ENCODE measurements at places on chromosomes 13 and 19. TPM values are rescaled to one million over a fixed set of nuclear protein-coding genes. Genes with fewer than 3 reads are reported as not detected.

PTH2 gene
- total RNA-seq, result not detected

MYH14 gene
- not detected for total RNA-seq

METTL21C gene
- total RNA-seq, result not detected

FFAR3 gene
- total RNA-seq, result not detected

MAB21L1 gene
- total RNA-seq, result not detected

AMER2 gene
- not detected for total RNA-seq

TMEM147 gene
- total RNA-seq, result 43.6 TPM

DNA sequence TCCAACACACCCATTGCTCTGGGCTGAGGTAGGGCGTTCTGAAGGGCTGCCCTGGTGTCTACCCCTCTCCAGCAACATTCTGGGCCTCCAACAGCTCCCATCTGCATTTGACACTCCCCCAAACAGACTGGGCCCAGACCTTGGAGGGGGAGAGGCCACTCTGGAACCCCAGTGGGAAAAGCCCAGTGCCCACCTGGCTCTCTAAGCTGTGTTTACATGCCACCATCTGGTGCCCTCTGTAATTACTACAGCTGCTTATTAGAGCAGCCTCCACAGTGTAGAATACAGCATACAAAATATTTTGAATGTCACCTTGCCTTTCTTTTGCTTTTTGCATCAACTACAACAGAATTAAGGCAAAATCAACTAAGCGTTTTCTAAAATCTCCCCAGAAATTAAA lies 35.8 kb upstream of the TM9SF2 start:
- no peak for DNase-seq

DNA sequence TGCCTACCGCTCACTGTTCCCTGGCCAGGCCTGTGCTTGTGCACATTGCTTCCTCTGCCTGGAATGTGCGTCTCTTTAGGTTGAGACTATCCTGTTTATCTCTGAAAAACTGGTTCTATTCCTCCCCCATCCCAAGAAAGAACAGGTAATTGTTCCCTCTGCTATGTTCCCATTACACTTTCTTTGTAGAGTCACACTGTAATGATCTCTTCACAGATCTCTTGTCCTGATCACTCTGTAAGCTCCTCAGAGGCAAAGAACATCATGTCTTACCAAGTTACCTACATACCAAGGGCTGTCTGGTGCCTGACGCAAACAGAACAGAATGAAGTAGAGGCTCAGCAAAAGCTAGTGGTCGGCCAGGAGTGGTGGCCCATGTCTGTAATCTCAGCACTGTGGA lies 40.3 kb downstream of the SPRYD7 start:
- no peak for DNase-seq

DNA sequence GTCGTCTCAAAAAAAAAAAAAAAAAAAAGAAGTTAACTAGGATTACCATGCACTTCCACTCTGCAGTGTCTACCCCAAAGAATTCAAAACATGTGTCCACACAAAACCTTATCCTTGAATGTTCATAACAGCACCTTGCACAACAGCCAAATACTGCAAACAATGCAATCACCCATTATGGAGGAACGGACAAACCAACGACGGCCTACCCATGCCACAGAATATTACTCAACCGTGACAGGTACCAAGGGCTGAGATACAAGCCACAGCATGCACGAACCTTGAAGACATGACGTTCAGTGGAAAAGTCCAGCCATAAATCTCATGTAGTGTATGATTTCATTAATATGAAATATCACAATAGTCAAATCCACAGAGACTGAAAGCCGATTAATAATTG lies 3.0 kb upstream of the SHISA7 start:
- no peak for DNase-seq

- DNase-seq, result no peak
Observed at GRCh38 chr13:76828316-76828741, 57.9 kb downstream of the KCTD12 start.

- DNase-seq, result no peak
Observed at GRCh38 chr13:31101472-31102170, 60.1 kb downstream of the HSPH1 start.

DNA sequence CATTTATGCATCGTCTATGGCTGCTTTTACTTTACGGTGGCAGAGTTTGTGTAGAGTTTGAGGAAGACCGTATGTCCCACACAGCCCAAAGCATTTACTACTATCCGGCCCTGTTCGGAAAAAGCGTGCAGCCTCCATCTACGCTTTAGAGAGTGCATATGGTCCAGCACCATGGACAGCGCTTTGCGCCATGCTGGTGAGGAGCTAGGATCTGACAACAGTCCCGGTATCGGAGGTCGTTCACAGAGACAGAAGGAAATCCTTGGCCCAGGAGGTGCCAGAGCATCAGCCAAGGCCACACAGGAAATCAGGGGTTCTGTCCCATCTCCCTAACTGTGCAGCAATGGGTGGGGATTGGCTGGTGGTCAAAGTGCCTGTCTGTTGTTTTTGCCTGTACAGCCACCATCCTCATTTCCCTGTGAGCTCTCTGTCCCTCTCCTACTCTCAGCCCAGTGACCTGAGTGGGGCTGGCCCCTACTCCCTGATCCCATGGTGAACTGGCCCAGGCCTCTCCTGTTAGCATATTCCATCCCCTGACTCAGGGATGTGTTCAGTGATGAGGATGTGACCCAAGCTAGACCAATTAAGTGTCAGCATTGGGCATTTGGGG lies 16.2 kb upstream of the PRODH2 start:
- DNase-seq, result peak; percentile 69

- no peak for DNase-seq
Observed at GRCh38 chr13:26021516-26021915, 30.3 kb downstream of the SHISA2 start.

DNA sequence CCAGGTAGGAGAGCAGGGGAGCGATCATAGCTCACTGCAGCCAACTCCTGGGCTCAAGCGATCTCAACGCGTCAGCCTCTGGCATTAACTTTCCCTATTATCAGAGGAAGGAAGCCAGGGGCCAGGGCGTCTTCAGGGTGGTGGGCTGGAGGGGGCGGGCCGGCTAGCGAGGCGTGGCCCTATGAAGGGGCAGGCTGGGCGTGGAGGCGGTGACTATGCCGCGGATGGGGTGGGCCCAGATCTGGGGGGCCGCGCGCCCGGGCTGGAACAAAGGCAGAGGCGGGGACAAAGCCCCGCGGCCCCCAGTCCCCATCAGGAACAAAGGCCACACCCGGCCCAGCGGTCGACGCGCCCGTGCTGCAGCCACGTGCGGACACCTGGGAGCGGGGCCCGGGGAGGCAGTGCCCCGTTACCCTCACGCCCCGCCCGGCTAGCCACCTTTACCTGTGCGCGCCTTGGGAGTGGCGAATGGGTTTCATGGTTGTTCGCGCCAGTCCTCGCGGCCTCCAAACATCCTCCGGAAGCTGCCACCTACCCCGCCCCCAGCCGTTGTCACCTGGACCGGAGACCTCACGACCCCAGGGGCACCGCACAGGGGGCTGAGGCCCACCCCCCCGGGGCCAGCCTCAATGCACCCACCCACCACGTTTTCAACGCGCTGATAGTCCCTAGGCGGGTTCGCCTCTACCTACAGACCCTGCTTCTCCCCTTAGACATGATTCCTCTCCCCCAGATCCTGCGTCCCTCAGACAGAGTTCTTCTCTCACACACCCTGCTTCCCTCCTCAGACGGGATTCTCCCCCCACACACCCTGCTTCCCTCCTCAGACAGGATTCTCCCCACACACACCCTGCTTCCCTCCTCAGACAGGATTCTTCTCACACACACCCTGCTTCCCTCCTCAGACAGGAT lies 5.4 kb upstream of the TRIM28 start:
- DNase-seq, result peak; percentile 68

DNA sequence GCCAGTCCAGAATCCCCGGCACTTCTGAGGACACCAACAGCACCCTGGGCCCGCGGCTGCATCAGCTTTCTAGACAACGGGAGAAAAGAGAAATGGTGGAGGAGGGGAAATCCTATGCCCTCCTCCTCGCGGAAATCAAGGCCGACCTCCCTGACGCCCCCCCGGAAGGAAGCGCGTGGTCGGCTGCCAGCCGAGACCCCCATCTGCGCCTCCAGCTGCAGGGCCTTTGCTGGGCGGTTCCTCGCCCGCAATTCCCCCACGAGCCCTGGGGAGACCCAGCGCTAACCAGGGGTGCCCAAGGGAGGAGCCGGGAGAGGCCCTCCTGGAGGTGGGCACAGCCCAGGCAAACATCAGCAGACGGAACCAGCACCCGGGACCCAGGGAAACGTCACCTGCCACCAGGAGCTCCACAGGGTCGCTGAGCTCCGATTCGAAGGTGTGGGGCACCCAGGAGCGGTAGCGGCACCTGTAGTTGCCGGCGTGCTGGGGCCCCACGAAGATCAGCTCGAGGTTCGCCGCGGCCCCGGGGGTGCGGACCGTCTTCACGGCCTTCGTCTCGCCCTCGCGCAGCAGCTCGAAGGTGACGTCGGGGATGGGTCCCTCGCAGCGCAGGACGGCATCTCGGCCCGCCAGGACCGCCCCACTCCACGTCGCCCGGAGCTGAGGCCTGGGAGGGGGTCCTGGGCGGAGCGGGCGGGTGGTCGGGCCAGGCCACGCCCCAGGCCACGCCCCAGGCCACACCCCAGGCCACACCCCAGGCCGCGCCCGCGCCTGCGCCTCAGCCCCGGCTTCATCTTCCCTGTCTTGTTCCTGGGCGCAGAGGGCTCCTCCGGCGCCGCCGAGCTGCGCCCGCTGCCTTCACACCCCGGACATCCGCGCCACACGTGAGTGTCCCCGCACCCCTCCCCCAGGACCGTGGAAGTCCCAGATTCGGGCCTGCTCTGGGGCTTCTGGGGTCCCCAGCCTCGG lies 6.0 kb downstream of the A1BG start:
- DNase-seq, result peak; percentile 83

- no peak for DNase-seq
Observed at GRCh38 chr13:58666331-58666730, 1034.8 kb downstream of the PCDH17 start.

GRCh38 chr13:99119656-99120055 lies 81.0 kb upstream of the UBAC2 start:
- DNase-seq, result no peak

GRCh38 chr19:16442386-16443276 lies 29.1 kb downstream of the EPS15L1 start:
- no peak for DNase-seq

DNA sequence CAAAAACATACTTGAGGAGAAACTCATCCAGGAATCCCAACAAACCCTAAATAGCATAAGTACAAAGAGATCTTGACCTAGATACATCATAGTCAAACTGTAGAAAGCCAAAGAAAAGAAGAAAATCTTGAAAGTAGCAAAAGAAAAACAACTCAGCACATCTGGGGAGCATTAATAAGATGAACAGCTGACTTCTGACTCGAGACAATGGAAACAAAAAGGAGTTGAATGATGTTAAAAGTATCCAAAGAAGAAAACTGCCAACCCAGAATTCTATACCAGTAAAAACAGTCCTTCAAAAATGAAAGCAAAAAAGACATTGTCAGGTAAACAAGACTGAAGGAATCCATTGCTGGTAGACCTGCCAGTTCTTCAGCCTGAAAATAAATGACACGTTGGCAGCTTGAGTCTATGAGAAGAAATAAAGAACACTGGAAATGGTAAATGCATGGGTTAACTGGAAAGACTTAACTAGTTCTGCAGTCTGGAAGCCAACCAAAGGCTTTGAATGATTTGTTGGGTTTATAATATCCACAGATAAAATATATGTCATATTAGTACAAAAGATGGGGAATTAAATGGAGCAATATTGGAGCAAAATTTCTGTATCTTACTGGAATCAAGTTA lies 46.8 kb downstream of the TSSK6 start:
- no peak for DNase-seq

DNA sequence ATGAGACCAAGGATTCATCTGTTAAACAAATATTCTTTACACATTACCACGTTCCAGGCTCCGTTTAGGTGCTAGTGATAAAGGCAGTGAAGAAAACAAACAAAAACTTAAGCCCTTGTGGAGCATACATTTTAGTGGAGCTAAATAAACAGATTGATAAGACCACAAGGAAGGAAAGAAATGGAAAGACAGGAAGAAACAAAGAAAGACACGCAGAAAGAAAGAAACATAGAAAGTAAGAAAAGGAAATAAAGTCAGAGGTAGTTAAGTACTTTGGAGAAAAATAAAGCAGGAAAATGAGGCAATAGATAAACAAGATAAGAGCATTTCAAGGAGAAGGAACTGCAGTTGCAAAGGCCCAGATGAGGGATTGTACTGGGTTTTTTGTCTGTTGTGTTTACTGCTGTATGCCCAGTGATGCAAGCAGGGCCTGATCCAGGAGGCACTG lies 998 bp downstream of the NFKBIB start:
- no peak for DNase-seq

DNA sequence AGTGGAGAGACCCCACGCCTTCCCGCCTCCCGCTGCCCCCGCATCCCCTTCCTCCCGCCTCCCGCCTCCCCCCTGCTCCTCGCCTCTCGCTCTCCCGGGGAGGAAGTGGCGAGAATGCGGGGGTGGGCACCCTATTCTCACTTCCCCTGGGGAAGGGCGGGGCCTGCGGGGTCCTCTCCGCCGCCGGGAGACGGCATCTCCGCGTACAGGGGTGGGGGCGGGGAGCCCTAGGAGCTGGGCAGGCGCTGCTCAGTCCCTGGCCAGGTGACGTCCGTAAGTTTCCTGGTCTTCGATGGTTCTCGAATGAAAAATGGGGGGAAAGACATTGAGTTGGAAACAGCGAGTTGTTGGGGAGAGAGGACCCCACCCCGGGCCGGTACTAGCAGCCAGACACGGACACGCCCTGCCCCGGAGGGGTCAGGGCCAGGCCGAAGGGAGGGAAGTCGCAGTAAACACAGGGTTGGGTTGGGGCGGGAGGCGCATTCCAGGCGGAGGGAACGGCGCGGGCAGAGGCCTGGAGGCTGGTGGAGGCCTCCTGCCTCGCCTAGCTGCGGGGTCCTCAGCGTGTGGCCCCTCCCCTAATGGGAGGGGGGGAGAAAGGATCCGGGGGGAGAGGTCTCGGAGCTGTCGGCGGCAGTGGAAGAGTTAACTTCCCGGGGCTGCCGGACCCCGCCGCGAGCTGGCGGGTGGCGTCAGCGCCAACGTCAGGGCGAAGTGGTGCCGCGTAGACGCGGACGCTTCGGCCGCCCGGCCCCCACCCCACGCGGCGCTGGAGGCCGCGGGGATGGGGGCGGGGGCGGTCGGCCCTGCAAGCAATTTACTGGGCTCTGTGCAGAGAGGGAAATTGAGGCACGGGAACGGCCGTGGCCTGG lies 10.4 kb upstream of the JUND start:
- DNase-seq, result peak; percentile 94

DNA sequence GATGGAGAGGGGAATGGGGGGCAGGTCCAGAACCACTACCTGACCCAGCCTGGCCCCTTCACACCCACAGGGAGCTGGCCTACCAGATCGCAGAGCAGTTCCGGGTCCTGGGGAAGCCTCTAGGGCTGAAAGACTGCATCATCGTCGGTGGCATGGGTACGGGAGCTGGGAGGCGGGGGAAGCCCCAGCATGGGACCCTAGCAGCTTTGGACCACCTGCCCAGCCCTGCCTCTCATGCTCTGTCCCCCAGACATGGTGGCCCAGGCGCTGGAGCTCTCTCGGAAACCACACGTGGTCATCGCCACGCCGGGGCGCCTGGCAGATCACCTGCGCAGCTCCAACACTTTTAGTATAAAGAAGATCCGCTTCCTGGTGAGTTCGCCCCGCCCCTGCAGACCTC lies 2.1 kb downstream of the DDX49 start:
- DNase-seq, result no peak
